Fibroblast of skin of back (primary cell): ENCODE measurements at places on chromosomes 16 and 17.
A peak's percentile ranks its signal among the peaks of the same experiment; 100 is the strongest.

GRCh38 chr16:2439598-2439997 lies 10.4 kb downstream of the CCNF start:
- no peak for DNase-seq

- no peak for DNase-seq
These were observed 269.5 kb upstream of the ZFHX3 start for GRCh38 chr16:73317321-73317857.

- peak; percentile 46 for DNase-seq
These were observed 24.7 kb upstream of the TMC7 start for GRCh38 chr16:18959031-18959505.

DNA sequence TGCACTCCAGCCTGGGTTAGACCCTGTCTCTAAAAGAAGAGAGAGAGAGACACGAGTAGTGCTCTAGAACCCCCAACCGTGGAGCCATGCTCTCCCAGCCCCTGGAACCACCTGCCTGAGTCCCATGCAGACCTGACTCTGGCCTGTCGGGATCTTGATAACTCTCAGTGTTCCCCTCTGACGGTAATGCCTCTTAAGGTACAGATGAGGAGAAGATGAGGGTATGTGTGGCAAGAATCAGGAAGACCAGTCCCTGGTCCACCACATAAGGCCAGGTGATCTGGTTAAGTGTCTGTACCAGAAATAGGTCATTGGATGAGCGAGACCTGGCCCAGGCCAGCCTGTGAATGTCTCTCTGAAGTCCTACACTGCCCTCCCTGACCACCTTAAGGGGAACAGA lies 18.4 kb downstream of the OSBPL7 start:
- DNase-seq, result no peak

GRCh38 chr17:38579934-38580333 lies 25.8 kb downstream of the SRCIN1 start:
- DNase-seq, result peak; percentile 29

GRCh38 chr16:21205303-21205702 lies 6.1 kb downstream of the ZP2 start:
- DNase-seq, result no peak

DNA sequence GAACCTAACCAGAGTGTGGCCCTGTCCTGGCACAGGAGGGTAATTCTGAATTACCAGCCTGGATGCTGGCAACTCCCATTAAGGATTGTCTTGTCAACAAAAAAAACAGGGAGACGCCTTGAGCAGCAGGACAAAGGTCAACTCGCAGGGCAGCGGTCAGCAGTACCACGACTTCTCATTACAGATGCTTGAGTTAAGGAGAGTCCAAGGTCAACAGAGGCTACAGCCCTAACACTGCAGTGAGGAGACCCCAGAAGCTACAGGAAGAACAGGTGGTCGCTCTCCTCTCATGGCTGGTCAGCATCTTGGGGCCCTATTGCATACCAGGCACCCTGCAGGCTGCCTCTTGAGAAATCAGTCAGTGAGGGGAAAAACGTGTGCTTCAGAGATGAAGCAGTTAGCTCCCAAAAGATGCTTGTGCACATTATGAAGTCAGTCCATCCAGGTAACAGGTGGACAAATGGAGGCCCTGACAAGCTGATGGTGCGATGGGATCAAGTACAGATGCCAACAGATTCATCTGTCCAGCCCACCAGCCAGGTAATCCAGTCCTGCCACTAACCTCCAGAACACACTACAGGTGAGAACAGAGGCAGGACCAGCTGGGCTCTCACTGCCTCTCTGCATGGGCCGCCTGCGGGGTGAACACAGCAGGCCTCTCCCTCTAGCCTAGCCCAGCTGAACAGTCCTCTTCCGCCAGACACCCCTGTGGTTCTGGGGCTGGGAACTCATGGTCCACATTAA lies 4.2 kb downstream of the CSNK1D start:
- DNase-seq, result no peak

DNA sequence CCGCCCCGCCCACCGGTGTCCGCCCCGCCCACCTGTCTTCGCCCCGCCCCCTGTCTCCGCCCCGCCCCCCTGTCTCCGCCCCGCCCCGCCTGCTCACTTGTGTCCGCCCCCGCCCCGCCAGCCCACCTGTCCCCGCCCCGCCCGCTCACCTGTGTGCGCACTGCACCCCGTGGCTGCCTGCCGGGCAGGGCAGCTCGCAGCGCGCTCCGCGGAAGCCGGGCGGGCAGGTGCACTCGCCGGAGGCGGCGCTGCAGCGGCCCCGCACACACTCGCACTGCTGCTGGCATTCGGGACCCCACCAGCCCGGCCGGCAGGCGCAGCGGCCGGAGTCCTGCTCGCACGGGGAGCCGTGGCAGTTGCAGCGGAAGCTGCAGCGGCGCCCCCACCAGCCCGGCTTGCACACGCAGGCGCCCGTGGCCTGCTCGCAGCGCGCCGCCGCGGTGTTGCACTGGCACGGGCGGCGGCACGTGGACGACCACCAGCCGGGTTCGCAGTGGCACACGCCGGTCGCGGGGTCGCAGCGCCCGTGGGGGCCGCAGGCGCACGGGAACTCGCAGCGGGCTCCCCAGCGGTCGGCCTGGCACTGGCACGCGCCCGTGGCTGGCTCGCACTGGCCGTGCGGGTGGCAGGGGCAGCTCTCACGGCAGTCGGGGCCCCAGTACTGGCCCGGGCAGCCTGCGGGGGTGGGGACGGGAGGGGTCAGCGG lies 2.1 kb downstream of the SCARF1 start:
- no peak for DNase-seq

- DNase-seq, result no peak
These were observed 52.0 kb upstream of the IRX6 start for GRCh38 chr16:55271945-55272513.

GRCh38 chr17:41455236-41455635 lies 11.9 kb downstream of the KRT32 start:
- DNase-seq, result peak; percentile 7

DNA sequence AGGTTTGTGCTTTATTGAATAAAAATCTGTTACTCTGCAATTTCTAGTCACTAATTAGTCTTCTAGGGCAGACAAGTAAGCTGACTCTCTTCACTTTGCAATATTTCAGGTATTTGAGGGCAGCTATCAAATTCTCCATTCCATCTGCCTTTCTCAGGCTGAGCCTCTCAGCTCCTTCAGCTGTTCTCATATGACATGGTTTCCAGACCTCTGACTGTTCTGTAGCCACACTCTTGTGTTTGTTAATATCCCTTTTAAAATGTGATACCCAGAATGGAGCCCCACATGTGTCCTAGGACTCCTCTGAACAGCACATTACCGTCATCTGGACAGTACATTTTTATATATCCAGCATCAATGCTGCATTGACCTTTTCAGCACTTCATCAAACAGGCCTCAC lies 46.1 kb upstream of the MTMR4 start:
- no peak for DNase-seq

- no peak for DNase-seq
These were observed 16.2 kb upstream of the TVP23A start for GRCh38 chr16:10834766-10835165.

GRCh38 chr16:58393138-58393504 lies 850 bp downstream of the GINS3 start:
- DNase-seq, result peak; percentile 20

- DNase-seq, result no peak
These were observed 43.0 kb downstream of the GAN start for GRCh38 chr16:81357711-81358260.

DNA sequence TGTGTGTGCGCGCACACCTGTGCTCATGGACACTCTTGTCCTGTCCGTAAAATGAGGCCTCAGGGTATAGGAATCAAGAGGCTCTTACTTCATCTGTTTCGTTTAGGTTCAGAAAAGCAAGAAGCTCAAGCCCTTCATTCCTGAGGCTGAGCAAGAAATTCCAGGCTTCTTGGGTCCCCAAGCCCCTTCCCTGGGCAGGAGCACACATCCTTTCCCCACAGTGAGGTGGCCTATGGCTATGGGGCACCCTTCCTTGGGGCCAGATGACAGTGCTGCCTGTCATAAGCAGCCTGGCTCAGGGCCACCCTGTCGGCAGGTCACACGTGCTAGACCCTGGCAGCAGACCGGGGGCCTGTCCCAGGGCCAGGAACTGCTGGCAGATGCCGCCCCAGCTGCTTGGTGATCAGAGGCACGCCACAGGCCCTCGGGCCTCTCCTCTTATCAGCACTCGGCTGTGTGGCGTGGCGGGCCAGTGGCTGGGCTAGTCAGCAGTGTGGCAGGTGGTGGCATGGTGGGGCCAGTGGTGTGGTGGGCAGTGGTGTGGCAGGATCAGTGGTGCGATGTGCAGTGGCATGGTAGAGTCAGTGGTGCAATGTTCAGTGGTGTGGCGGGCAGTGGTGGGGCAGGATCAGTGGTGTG lies 50.2 kb downstream of the NKD1 start:
- no peak for DNase-seq

DNA sequence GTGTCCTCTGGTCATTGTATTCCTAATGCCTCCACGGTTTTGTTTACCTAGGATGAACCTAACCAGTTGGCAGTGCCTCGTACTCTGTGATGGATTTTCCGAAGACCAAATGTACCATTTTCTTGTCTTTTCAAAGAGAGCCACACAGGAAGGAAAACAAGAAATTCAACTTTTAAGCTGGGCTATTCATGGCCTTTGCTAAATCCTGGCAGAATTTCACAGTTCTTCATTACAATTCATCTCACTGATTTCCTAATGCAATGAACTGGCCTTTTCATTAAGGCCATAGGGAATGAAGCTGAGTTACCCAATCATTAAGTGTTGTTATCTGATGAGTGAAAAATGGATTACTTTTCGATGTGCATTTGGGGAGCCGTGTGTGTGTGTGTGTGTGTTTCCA lies 7.9 kb upstream of the KCNJ16 start:
- DNase-seq, result no peak

DNA sequence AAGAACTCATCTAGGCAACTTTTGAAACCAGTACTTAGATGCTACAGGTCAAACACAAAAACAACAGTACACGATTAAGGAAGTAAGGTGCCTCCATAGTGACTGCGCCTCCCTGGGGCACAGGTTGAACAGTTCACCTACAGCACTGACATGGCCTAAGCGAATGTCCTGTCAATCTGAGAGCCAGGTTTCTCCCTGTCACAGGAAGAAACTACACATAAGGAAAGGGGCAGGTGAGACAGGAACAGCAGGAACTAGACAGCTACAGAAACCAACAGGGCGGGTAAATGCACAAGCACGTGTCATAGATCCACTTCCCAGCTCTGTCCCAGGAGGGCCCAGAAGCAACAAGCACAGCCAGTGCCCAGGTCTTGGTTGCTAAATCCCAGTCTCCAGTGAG lies 8.0 kb upstream of the ARHGDIA start:
- DNase-seq, result no peak

- no peak for DNase-seq
These were observed 121.4 kb upstream of the CDH5 start for GRCh38 chr16:66245072-66245471.

DNA sequence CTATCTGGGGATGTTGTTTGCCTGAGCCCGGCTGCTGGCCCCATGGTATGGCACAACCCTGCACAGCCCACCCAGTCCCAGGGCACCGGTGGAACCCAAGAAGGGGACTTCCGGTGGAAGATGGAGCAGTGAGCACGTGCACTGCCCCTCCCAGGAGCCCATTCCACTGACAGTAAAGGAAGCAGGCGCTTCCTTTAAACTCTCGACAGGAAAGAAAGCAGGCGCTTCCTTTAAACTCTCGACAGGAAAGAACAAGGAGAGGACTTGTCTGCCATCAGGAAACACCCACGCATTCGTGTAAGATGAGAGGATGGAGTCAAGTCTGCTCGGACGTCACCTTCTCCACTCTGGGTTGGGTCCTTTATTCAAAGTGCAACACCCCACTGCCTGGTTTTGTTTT lies 53.7 kb downstream of the IL21R start:
- DNase-seq, result no peak

DNA sequence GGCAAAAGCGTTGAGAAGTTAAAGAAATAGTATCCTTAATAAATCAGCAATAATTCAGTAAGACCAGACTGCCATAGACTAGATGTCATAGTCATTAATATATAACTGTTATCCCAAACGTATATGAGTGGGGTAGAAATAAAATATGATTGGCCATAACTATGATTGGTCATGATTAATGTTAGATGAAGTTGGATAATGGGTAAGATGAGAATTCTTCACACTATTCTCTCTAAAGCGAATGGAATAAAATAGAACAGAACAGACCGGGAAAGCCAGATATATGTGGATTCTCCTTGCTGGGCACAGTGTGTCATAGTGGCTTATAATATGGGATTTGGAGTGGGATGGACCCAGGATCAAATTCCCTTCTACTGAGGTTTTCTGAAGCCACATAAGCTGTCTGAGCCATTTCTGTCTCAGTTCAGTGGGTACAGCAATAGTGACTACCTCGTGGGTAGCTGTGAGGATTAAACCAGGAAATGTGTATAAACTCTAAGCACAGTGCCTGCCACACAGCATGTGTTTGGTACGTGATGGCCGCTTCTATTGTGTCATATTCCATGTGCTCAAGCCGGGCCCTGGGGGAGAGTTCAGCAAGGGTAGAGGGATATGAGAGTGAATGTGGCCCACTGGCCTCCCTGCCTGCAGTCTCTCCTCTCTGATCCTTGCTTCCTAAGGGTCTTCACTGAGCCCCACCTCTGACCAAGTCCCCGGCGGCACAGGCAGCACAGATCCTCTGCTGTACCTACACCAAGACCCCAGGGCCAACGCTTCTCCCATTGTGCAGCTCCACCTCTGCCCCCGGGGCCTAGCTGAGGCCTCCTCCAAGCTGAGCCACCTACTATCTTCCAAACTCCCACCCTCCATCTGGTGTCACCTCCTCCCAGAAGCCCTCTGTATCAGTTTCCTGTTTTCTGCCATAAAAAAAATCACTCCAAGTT lies 3.7 kb downstream of the CETP start:
- DNase-seq, result no peak

DNA sequence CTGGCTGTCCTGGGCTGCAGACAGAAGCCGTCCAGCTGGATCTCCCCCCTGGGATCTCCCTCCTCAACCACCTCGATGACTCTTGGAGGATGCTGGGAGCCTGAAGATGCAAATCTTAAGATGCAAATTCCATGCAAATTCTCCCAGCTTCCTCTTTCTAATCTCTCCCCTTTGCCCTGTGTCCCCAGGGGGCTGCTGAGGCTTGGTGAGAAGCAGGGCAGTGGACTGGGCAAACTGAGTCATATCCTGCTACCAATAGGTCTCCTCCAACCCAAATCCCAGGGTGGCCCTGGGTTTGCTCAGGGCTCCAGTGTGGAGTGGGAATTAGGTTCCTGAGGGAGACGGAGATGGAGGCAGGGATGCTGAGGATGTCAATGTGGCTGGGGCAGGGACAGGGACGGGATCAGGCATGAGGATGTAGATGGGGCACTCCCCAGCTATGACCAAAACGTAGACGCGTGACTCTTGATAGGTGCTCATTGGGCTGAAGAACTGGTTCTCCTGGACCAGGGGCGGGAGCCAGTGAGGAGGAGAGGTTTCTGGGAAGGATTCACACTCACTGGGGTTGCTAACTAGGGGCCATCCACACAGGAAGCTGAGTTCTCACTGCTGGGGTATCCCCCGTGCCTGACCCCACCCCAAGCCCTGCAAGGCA lies 3.6 kb upstream of the ALOX12B start:
- peak; percentile 34 for DNase-seq

DNA sequence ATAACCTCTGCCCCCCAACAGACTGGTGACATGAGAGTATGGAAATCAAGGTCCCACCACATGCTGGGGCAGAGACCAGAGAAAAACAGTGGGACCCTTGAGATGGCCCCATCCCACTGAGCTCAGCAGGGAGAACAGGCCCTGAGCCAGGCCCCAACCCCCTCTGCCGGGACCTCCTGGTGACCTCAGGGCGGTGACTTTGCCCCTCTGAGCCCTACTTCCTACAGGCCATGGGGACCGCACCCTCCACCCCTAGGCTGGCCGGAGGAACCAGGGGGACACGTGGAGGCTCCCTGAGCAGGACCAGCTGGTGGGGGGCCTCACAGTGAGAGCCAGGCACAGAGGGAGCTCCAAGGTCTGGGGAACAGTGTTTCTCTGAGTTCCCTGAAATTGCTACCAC lies 13.8 kb upstream of the SRRM2 start:
- no peak for DNase-seq
